ENCODE measurements at places on chromosomes 4 and X. TPM values are rescaled to one million over a fixed set of nuclear protein-coding genes. Genes with fewer than 3 reads are reported as not detected.

DNA sequence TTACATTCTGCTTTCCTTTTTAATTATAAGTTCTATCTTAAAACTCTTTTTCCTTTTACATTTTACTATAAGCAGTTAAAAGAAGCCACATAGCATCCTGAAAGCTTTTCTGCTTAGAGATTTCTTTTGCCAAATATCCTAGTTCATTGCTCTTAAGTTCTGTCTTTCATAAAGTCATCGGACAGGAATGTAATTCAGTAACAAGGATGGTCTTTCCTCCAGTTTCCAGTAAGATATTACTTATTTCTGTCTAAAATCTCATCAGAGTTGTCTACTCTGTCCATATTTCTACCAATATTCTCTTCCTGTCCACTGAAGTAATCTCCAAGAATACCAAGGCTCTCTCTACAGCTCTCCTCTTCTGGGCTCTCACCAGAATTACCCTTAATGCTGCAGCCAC, 37.5 kb upstream of the ADH1C start:
- DNase-seq = no peak

DNA sequence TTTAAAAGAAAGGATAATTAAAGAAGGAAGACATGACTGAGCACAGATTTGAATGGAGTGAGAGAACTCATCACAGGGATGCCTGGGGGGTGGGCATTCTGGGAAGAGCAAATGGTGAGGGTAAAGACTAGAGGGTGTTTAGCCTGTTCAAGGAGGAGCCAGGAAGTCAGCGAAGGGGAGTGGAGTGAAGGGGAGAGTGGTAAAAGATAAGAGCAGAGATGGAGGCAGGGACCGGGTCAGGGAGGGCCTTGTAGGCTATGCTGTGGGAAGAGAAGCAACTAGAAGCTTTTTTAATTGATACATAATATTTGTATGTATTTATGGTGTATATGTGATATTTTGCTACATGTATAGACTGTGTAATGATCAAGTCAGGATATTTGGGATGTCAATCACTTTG, 2.2 kb upstream of the VGLL1 start:
- no peak for DNase-seq

DNA sequence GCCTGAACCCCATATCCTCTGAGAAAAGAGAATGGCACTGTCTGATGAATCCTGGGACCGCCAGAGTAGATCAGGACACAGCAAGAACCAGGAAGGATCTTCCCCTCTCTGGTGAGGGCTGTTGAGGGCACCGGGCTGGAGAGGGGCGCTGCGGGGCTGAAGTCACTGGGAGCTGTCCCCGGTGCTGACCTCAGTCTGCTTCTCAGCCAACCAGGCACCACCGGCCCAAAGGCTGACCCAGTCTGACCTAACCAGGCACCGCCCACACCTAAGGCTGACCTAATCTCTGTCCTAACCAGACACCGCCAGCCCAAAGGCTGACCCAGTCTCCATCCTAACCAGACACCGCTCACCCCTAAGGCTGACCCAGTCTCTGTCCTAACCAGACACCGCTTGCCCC, 82.8 kb downstream of the CPZ start:
- DNase-seq = no peak

DNA sequence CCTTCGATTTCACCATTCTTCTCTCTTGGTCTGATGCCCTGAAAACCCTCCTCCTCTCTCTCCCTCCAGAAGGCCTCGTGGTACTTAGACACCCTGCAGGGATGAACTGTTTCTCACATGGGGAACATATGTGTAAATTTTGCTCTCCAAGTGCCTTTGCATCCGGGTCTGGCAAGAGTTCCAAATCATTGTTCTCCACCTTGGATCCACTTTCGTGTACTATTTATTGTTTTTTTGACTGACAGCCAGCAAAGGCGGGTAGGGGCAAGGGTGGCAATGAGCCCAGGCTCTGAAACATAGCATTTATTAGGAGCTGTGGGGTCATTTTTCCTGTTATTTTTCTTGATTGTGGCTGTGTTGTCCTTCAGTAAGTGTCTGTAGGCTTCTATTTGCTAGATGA, 81.7 kb downstream of the RTL5 start:
- no peak for DNase-seq

DNA sequence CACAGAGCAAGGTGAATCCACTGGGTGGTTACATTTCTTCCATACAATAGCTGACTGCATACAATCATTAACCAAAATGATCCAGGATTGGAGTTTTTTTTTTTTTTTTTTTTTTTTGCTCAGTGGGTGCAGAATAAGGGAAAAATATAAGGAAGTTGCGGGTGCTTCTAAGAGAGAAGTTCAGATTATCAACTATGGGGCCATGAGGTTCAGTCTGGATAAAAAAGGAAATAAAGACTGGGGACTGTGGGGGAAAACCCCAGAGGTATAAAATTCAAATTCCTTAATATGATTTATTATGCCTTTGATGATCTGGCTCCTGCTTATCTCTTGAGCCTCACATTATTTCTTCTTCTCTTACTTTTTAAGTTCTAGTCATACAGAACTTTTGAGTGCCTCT, 5.9 kb upstream of the EIF1AX start:
- no peak for DNase-seq

Gene IL2RG
- 370 TPM for total RNA-seq

Gene MAGEB2
- not detected for total RNA-seq

Gene SPANXC
- total RNA-seq = not detected

Measured in activated CD8-positive, alpha-beta memory T cell treated with anti-CD3 and anti-CD28 coated beads, Interleukin-2, amount 10 ng/mL, durations not matched to agents 7 days and 5 days (primary cell).